Stimulated activated CD8-positive, alpha-beta memory T cell treated with anti-CD3 and anti-CD28 coated beads, Interleukin-4, amount 100 ng/mL, for 4 hours (primary cell): ENCODE measurements at places on chromosomes 13 and 19.

- no peak for DNase-seq
Observed at GRCh38 chr13:103852036-103852435, 785.8 kb upstream of the SLC10A2 start.

GRCh38 chr13:90912247-90912646, 435.2 kb upstream of the MIR17HG start:
- DNase-seq: no peak

DNA sequence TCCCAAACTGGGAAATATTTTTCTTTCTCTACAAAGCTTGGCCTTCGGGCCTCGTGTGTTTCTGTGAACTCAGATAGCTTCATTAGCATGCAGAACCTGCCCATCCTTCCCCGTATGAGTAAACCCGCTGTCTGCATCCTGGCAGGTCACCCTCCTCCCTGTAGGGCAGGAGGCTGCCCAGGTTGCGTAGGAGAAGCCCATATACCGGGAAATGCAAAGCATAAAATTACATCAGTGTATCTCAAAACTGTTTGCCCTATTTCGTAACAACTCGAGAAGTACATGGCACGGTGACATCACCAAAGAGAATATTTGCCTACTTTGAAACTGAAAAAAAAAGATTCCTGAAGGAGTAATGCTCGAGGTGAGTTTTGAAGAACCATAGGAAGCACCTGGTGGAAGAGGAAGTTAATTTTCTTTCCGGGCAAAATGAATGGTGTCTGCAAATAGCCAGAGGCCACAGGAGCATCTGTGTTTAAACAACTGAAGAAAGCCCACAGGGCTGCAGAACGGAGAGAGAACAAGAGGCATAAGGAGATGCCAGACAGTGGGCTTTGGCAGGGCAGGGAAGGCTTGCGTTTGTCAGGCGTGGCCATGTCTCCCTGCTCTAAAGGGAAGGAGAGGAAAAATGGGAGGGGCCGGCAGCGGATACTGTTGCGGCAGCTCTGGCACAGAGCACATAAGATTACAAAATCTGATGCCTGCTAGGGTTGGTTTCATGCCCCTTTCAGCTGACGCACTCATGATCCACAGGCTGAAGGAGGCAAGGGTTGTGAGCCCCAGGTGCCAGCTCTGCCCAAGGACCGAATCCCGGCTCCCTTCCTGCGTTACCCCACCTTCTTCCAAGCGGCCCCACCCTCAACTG, 81.4 kb downstream of the IRS2 start:
- no peak for DNase-seq

DNA sequence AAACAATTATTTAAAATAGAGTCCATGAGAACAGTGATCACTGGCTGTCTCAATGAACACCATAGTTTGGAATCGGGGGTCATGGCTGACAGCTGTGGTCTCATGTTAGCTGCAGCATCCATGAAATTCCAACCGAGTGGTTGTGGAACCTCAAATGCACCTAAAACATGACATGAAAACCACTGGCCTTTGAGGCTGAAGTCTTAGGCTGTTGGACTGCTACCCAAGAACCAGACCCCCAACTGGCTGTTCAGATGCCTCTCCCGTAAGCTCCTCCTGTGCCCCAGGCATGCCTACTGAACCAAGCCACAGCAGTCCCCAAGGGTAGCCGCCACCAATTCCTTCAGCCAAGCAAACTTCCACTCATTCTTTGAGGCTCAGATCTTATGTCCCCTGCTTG, 50.5 kb downstream of the ATP7B start:
- no peak for DNase-seq

DNA sequence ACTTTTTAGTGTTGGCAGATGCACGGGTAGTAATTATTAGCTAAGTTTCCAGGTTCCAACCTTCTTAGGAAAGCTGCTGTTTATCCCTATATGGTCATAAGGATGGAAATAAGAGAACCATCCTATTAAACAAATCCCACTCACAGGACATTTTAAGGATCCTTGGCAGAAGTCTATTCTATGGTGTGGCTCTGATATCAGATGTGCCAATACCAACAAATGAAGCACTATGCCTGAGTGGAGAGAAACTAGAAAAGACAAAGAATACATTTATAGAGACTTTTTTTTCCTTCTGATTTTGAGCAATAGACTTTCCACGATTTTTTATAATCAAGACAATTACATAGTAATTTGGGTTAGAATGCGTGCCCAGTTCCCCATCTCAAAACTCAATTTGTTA, 12.6 kb downstream of the PCDH17 start:
- DNase-seq: no peak

GRCh38 chr13:65028101-65028500, 2202.0 kb downstream of the PCDH9 start:
- DNase-seq: no peak

DNA sequence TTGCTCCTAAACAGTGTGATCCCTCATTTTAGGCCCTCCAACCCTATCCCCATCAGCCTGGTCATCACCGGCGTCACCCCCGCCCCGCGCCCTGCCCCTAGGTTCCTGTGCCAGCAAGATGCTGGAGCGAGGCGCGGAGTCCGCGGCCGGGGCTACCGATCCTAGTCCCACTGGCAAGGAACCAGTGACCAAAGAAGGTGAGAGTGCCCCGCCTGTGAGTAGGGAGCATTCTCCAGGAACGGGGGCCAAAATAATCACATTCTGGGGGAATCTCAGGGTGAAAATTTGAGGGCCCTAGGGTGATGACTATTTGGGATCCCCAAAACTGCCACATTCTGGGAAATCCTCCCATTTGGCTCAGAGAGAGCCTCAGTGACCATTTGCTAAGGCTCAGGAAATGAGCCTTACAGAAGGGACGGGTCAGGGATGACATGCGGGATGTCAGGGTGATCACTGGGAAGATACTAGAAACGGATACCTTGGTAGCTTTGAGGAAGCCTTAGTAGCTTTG, 1.4 kb downstream of the ZNF575 start:
- no peak for DNase-seq

GRCh38 chr13:21395953-21396352, 63.1 kb downstream of the ZDHHC20 start:
- no peak for DNase-seq

DNA sequence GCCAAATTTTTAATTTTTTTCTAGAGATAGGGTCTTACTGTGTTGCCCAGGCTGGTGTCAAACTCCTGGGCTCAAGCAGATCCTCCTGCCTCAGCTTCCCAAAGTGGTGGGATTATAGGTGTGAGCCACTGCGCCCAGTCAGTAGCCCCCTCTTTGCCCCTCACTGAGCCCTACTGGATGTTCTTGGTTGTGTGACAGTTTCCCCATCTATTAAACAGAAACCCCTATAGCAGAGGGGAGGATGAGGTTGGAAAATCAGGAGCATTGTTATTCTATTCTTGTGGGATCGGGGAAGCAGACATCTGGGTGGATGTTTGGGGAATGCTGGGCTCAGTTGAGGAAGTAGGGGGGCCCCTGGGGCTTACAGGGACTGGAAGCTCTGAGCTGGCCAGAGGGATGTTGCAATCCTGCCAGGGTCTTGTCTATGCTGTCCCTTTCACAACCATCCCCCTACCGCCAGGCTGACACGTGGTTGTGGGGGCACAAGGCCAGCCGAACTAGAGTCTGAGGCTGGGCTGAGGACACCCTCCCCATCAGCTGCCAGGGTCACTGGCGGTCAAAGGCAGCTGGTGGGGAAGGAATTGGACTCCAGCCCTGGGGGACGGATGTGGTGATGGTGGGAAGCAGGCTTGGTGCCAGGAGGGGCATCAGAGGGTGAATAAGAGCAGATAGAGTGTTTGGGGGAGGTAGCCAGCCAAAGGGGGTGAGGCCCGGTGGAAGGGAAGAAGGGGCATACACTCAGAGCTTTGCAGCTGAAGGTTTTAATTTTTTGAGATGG, 10.9 kb downstream of the APOC1 start:
- no peak for DNase-seq

- no peak for DNase-seq
Observed at GRCh38 chr19:6058518-6059201, 51.6 kb downstream of the RFX2 start.

DNA sequence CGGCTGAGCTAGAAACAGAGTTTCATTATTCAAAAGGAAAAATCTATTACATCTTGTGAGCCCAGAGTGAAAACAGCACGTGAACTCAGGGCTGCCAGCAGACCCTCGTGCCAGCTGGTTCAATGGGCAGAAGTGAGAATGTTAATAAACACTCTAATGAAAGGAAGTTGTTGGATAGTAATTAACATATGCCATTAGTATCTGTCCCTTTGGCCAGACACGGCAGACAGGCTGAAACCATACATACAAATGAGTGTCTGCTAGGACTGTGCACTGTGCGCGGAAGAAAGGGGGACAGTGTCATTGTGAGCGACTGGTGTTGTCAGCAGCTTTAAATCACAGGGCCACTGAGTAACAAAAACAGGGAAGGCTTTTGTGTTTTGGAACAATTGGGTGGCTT, 121.9 kb upstream of the TSC22D1 start:
- no peak for DNase-seq

DNA sequence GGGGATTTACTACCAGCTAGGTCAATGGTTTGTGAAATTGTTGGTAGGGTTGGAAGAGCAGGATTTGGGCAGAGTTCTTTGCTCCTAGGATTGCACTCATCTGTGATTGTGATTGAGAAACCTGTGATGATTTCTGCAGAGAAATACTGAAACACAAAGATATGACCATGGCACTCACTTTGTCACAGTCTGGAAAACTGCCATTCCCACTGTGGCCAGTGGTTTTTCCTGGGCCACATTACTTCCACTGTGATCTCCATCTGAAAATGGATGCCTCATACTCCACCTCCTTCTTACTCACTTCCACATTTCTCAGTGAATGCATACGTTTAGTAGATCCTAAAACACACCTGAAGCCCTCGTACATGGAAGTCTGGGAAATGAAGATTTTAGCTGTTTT, 593.2 kb downstream of the LMO7 start:
- no peak for DNase-seq

DNA sequence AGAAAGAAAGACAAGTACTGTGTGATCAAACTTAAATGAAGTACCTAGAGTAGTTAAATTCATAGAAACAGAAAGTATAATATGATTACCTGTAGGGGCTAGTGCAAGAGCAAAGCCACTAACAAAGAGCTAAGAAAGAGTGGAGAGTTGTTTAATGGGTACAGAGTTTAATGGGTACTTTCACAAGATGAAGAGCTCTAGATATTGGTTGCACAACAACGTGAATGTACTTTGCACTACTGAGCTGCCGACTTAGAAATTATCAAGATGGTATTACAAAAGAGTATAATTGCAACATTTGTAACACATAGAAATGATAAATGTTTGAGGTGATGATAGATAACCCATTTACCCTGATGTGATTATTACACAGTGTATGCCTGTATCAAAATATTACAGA, 140.3 kb upstream of the GPC6 start:
- no peak for DNase-seq

DNA sequence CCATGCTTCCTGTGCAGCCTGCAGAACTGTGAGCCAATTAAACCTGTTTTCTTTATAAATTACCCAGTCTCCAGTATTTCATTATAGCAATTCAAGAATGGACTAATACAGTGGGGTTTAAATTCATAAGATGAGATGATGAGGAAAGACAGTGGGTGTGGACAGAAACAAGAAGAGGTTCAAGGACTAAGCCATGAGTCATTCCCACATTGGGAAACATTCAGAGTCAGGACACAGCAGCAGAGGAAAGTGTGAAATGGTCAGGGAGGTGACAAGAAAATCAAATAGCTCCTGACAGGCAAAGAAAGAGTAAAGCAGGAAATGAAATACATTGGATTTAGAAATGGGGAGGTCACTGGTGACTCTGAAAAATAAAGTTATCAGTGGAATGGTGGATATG, 9.1 kb downstream of the ZNF841 start:
- no peak for DNase-seq

- DNase-seq: no peak
Observed at GRCh38 chr13:113813749-113814434, 50.0 kb downstream of the GAS6 start.

DNA sequence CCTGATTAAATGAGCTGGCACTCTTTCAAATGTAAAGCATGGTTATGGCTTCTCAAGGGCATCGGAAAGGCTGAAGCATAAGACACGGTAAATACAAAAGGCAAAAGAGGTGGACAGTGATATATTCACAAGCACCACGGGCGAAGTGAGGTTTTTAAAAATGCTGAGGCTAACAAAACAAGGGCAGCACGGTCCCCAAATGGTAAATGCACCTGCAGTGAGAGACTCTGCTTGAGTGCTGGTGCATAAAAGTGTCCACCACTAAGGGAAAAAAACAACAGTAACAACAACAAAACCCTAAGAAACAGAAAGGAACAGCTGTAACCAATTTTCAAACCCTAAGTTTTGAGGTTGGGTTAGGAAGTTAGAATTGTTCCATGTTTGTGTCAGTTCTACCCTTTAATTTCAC, 234.9 kb downstream of the PCDH9 start:
- no peak for DNase-seq

DNA sequence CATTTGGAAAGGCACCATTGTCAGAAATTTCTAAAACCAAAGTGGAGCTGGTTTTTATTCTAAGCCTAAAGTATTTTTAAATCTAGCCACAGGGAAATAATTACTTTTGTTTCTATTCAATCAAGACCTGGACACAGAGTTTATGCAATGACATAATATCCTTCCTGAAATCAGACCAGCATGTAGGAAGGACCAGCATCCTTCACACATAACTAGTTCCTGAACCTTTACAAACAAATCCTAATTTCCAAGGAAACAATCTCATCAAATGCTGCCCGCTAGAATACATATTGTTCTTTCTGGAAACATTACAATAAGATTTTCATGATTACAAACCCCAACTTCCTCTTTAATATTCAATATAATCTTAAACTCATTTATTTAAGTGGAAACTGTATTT, 1.5 kb downstream of the STARD13 start:
- DNase-seq: no peak

DNA sequence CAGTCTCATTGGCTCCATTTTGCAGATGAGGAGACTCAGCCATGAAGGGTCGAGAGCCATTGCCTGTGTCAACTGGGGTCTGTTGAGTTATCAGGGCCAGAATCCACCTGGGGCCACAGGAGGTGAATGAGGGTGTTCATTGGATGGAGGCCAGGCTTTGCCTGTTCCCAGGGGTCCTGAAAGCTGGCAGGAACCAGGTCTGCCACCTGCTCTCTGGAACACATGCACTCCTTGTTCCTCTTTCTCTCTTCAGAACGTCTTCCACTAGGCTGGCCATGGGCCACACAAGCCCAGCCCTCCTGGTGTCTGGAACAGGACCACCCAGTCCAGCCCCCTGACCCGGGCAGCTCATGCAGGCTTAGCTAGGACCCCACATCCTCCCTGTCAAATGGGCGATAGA, 21.1 kb downstream of the PPP1R37 start:
- DNase-seq: no peak

DNA sequence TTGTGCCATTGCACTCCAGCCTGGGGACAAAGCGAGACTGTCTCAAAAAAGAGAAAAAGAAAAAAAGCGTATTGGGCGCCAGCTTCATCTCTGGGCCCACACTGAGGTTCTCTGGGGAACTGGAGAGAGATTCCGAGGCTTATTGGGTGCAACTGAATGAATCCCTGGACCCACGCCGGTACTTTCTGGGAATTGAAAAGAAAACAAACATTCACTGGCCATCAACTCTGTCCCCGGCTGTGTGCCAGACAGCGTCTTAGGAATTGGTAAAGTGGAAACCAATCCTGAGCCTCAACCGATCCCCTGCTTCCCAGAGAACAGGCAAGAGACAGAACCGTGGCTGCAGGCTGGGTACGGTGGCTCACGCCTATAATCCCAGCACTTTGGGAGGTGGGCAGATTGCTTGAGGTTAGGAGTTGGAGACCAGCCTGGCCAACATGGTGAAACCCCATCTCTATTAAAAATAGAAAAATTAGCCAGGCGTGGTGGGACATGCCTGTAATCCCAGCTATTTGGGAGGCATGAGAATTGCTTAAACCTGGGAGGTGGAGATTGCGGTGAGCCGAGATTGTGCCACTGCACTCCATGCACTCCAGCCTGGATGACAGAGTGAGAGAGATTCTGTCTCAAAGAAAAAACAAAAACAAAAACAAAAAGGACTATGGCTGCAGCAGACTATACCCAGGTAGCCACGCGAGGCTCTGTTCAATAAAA, 8.6 kb downstream of the ANO8 start:
- no peak for DNase-seq
